ENCODE measurements at places on chromosomes 3 and 15.

DNA sequence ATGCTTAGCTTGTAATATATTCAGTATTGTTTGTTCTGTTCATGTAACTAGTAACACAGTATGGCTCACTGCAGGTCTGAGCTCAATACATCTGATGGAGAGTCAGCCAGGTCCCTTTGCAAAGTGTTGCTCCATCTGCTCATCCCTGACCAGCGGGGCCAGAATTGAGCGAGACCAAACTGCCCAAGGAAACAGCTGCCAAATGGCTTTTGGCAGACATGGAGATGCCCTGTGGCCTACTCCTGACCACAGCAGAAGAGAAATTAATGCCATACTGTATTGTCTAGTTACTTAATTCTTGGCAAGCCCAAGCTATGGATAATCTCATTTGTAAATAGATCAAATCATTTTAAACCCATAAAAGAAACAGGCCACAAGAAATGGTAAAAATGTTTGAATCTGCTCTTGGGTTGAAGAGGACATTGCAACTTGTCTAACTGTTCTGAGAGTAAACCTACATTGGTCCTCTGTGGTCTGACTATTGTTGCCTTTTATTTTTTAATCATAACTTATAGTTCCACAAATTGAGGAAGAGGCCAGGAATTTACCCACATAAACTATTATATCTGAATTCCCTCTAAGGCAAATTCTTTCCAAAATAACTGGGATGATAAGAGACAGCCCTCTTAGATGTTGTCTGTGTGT, 209.5 kb downstream of the EBLN2 start:
- DNase-seq: peak; percentile 85

DNA sequence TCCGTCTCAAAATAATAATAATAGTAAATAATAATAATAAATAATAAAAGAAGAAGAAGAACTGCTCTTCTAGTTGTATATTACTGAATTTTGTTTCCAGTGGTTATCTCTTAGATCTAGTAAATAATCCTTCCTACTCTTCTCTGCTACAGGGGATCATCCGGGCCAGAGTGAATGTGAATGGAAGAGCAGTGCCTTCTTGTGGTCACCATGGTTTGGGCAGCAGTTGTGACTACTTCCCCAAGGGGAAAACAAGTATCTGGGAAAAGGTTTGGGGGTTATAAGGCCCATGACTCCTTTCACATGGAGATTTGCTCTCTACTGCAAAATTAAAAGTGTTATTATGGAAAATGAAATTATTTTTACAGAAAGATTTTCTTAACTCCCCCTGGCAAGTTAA, 5.5 kb upstream of the OR5K1 start:
- DNase-seq: no peak

DNA sequence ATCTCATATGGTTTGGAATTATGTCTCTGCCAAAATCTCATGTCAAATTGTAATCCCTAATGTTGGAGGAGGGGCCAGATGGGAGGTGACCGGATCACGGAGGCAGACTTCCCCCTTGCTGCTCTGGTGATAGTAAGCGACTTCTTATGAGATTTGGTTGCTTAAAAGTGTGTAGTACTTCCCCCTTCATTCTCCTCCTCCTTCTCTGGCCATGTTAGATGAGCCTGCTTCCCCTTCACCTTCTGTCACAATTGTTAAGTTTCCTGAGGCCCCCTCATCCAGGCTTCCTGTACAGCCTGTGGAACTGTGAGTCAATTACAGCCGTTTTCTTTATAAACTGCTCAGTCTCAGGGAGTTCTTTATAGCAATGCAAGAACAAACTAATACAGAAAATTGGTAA, 51.1 kb downstream of the NEDD4 start:
- DNase-seq: no peak

DNA sequence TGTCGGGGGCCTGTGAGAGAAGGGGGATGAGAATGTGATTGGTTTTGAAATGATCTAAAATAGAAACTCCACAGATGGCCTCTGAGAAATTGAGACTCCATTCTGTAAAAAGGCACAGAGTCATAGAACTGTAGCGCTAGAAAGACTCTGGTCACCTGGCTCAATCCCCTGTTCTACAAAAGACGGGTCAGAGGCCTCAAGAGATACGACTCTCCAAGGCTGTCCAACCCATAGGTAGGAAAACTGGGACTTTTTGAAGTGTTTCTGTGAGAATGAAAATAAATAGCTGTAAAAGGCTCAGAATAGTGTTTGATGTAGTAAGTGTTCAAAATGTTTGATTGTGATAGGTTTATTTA, 11.7 kb upstream of the TMC3 start:
- no peak for DNase-seq

- no peak for DNase-seq
These were observed 36.0 kb upstream of the GATM start for GRCh38 chr15:45414215-45414885.

GRCh38 chr3:30661098-30661873, 54.9 kb downstream of the TGFBR2 start:
- DNase-seq: no peak

DNA sequence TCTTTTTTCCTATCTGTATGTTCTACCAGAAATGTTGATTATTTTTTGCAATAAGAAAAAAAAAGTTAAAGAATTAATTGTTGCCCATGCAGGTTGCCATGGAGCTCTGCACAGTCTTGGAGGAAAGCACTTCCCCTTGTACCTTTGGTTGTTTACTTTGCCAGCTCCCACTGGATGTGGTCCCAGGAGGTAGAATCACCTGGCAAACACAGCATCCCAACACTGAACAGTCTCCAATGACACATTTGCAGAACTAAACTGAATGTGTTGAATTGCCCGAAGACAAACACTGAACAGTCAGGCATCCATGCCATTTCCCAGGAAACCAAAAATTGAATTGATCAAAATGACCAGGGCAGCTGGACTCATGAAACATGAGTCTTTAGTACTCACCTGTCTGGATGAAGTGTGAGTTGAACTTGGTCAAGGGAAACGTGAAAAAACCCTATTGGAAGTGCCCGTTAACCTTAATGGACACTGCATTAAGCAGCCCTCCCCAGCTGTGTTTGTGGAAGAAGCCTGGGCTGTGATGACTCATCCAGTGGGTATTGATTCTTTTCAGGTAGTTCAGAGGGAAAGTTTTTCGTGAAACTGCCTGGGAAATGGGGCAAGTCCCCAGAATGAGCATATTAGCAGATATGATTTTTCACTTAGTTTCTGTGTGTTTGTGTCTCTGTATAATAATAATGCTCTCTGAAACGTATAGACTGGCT, 284.7 kb upstream of the STT3B start:
- peak; percentile 84 for DNase-seq

GRCh38 chr3:186587183-186587582, 16.7 kb downstream of the DNAJB11 start:
- DNase-seq: no peak

GRCh38 chr3:12953201-12953995, 112.0 kb upstream of the RPL32 start:
- no peak for DNase-seq

DNA sequence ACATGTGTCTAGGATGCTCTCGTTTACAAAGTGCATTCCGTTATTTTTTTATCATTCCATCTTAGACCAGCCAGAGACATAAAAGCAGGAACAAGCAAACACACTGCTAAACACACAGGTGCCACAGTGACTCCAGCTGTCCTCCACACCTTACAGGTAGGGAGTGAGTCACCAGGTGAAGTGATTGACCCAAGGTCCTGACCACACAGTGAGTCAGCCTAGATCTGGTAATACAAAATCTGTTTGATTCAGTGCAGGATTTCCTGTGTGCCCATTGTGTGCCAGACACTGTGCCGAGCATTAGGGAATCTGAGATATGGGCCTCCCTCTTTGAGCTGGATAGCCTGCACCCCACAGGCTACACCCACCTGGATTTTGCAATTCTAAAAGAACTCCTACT, 16.7 kb upstream of the BFSP2 start:
- no peak for DNase-seq

DNA sequence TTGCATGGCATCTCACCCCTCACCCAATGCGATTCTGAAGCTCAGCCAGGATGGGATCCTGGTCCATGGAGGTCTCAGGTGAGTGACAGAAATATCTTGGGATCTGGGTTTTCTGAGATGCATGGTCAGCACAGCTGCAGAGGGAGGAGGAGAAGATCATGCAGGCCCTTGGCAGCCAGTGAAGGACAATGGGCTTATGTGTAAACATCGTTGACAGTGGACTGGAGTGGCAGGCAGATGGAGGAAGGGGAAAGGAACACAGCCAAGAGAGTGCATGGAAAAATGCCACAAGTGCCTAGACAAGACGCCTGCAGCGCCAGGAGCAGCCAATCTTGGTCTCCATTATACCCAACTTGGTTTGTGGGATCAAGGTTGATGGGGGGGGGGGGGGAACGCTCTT, 347.9 kb downstream of the MCTP2 start:
- DNase-seq: peak; percentile 28

- DNase-seq: no peak
These were observed 38.8 kb downstream of the TYRO3 start for GRCh38 chr15:41597787-41598186.

GRCh38 chr3:5429517-5429890, 242.0 kb downstream of the EDEM1 start:
- DNase-seq: no peak

GRCh38 chr3:115040673-115041286, 106.3 kb downstream of the ZBTB20 start:
- DNase-seq: no peak

DNA sequence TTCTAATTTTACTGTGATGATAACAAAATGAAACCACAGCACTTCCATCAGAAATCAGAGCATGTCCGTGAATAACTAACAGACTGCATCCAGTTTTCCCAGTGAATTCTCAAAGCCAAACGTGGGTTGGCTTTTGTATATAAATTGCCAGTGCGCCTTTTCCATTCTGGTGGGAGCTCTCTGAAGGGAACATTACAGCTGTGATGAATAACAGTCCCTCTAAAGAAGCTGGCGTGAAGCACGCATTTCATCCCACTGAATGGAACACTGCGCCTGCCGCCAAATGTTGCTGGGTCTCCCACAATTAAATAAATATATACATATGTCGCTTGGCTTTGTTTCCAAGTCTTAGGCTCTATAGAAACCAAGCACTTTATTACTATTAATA, 113.0 kb upstream of the PFN2 start:
- peak; percentile 67 for DNase-seq

DNA sequence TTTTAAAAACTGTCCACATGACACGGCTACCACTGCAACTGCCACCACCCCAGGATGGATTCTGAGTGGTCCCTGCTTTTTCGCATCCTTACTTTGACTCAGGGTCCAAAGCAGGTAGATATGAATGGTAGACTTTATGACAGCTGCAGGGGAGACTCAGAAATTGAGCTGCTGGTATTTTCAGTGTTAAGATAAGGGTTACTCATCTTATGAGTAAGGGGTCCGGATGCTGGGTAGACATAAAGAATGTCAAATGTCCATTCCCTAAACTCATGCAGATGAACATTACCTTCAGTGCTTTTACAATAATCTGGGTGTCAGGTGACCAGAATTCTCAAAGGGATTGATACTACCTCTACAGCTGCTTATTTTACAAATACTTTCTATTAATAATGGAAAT, 25.9 kb upstream of the BBX start:
- DNase-seq: no peak

DNA sequence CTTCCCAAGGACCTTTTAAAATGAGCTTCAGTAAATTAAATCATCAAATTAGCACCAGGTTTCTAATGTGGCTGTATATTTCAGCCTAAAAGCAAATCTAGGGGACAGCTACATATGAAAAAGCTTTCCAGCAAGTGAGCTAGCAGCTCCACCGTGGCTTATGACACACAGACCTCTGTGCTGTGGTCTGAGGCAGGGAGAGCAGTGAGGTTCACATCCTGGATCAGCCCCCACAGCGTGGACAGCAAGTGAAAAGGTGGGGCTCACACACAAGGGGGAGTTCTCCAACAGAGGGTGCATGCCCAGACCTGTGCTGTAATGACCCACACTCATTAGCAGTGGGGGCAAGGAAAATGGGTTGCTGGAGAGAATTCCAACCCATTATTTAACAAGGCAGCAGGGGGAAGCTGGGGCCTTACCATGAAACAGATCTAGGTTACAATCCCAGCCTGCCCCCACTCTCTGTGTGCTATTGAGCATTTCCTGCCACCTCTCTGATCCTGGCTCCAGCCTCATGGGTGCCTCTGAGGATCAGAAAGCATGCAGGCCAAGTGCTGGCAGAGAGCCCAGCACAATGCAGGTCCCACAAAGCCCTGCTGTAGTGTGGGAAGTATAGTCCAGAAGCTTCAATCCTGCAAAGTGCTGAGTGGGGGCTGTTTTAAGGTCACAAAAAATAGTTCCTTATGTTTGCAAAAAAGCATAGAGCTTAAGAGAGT, 48.2 kb downstream of the RASGRF1 start:
- no peak for DNase-seq

DNA sequence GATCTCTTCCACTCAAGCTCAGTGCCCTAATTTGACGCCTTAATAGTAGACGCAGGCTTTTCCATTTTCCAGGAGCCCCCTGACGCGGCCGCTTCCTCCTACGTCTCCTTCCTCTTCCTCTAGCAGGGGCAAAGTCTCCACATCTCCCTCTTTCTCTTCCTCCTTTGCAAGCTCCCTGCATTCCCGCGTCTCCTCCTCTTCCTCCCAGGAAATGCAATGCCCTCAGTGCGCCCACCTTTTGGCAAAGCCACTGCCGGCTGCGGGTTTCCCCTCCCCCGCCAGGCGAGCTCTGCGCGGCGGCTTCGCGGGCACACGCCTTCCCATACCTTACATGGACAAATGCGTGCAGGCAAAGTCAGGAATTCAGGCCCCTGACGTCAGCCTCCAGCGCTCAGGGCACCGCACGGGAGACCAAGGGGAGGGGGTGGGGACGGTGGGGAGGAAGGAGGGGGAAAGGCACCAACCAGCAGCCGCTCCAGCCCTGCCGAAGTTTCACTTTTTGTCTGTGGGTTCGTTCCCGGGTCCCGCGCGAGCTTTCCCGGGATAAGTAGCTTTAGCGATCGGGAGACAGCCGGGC, 432 bp upstream of the LPP start:
- DNase-seq: peak; percentile 6

GRCh38 chr3:127135241-127136023, 57.5 kb upstream of the PRR23E start:
- peak; percentile 78 for DNase-seq

- DNase-seq: no peak
These were observed 109.1 kb upstream of the BCHE start for GRCh38 chr3:165946360-165946759.
